ENCODE measurements at places on chromosomes 2 and 18.

GRCh38 chr2:111705239-111705638 is 178.8 kb downstream of the ANAPC1 start:
- no peak for DNase-seq

- no peak for DNase-seq
These were observed 14.4 kb upstream of the IGFBP2 start for GRCh38 chr2:216618785-216619184.

DNA sequence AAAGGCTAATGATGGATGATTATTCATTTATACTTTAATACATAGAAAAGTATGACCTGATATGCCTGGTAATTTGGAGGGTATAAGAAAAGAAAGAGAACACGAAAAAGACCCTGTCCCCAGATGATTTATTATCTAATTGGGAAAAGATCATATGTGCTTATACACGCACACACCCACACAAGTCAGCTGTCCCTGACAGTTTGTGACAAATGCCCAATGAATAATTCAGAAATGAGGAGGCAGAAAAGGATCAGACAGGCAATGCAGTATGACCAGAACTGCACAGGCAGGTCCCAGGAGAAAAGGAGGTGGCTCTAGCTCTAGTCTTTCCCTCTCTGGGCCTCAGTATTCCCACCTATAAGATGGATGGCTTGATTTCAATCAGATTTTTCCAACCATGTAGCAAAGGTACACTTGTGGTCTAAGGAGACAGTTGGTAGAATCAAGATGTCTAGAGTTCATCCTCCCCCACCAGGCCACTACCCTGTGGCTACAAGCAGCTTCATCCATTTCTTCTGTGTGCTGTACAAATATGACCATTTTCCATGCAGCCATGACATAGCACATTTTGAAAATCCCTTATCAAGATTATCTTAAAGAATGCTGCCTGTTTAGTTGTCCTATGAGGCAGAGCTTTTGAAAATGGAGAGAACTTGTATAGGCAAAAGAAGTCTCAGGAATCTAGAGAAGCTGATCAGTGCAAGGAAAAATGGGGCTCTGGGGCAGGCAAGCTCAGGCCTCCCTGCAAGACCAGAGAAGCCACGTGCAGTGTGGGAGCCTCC is 19.7 kb downstream of the CYRIA start:
- no peak for DNase-seq

- DNase-seq = no peak
These were observed 793.6 kb upstream of the ACVR2A start for GRCh38 chr2:147051248-147051647.

DNA sequence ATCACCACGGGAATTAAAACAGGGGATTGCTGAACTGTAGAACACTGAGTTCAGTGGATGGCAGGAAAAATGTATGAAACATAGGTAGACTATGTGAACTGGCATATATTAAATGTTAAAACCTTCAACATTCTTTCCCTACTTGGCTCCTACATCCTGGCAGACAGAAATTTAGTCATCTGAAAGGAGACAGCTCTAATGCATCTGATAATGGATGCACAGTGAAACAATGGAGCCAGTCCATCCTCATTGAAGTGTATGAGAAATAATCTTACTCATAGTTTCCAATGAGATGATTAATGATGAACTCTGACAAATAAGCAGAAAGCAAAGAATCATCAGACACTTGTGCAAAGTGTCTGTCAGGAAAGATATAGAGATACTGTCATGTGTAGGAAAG is 1629.7 kb upstream of the TMEFF2 start:
- no peak for DNase-seq
